ENCODE measurements at places on chromosomes 4 and X.

DNA sequence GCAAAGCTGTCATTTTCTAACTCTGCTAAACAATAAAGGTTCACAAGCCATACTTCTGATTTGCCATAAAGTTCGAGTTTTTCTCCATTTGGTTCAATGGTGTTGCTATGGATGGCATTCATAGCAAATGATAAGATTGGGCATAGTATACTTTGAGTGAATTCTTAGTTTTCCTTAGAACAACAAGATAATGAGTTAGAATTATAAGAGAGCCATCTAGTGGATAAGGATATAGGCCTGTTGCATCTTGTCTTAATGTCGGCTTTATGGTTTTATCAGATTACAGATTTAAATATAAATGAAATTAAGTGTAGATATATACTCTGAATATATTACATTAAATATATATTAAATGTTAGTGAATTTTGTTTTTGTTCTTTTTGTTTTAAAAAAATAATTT is 644.6 kb downstream of the IL1RAPL1 start:
- no peak for DNase-seq

DNA sequence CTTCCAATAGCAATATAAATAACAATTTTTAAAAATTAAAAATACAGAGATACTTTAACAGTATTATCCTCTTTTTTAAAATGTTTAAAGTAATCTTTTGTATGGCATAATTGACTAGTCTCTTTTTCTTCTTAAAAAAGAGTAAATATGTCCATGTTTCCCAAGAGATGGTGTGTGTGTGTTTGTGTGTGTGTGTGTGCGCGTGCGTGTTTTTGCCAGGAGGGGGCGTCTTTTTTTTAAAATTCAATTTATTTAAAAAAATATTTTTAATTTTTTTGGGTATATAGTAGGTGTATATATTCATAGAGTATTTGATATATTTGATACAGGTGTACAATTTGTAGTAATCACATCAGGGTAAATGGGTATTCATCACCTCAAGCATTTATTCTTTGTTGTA is 1073.7 kb downstream of the PCDH7 start:
- no peak for DNase-seq

DNA sequence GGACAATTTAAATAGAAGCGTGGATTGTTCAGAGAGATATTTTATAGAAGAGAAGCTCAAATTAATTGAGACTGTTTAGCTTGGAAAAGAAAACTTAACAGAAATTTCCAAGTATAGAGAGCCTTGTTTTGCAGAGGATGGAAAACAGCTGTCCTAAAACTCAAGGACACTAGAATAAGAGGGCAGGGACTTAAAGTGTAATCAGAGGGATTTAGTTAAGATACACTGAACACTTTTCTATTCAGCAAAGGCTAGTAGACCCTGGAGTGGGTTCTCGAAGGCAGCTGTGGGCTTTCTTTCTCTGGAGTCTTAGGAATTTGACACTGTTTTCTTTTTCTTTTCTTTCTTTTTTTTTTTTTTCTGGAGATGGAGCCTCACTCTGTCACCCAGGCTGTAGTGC is 92.7 kb upstream of the ARX start:
- no peak for DNase-seq

GRCh38 chr4:156169861-156170260 is 216.2 kb upstream of the CTSO start:
- no peak for DNase-seq

DNA sequence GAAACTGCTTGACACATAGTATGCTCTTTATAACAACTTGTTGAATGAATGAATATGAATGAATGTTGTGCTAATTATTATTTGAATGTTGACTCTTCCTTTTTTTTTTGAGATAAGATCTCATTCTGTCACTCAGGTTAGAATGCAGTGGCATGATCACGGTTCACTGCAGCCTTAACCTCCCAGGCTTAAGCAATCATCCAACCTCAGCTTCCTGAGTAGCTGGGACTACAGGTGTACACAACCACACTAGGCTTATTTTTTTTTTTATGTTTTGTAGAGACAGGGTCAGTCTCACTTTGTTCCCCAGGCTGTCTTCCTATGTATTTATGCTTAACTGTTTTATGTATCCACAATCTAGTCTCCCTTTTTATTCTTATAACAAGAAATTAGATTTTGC is 114.7 kb upstream of the WDFY3 start:
- DNase-seq, result no peak

DNA sequence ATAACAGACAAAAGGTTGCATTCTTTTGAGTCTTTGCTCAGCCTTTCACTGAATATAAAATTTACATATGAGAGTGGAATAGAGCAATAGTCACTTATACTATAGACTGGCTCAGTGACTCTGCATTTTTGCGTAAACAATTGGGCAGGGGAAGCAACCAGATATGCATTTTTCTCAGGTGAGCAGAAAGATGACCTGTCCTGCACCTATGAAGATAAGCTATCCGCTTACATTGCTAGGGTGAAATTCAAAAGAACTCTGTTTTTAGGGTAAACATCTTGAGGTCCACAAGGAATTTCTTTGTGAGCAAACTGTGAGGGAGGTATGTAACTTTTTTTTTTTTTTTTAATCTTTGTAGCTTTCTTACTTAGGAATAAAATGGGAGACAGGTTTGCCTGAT is 602.4 kb upstream of the PRKX start:
- no peak for DNase-seq
